ENCODE measurements at places on chromosomes 6 and 20. TPM values are rescaled to one million over a fixed set of nuclear protein-coding genes. Genes with fewer than 3 reads are reported as not detected.

GHRH gene
- total RNA-seq, result 0.63 TPM

TOMM6 gene
- 113 TPM for total RNA-seq

CLPSL1 gene
- not detected for total RNA-seq

SRF gene
- 76.8 TPM for total RNA-seq

PCSK2 gene
- 0.12 TPM for total RNA-seq

HRH3 gene
- not detected for total RNA-seq

HLA-DOB gene
- total RNA-seq, result not detected

ADGB gene
- total RNA-seq, result not detected

GRCh38 chr20:276620-277495 is 13.7 kb downstream of the C20orf96 start:
- H3K27ac ChIP-seq, result no peak overlapping the region
- no peak for DNase-seq
- H3K36me3 ChIP-seq, result peaks cover 23% of the 10 kb centered on the region

GRCh38 chr6:31381666-31382065 is 21.7 kb upstream of the MICA start:
- H3K27ac ChIP-seq, result no peak overlapping the region
- no peaks in the 10 kb centered on the region for H3K4me1 ChIP-seq

GRCh38 chr6:106118835-106119431 is 32.8 kb downstream of the PRDM1 start:
- no peak overlapping the region for H3K4me3 ChIP-seq
- H3K27ac ChIP-seq, result no peak overlapping the region
- no peak for DNase-seq

DNA sequence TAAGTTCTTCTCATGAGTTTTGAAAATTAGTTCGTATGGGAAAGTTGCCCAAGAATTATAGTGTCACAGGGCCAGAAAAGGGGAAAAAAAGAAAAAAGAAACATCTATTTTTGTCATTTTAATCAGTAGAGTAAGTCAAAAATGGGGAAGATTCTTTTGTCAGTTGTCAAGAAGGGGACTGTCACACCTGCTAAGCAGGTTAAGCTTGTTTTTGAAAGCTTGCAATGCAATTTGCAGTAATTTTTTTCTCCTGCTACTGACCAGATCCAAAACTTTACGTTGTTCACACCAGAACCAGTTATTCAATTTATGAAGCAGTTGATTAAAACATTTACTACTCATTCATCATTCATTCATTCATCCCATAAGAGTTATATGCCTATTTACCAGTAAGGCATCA is 171.4 kb downstream of the SOX4 start:
- no peak overlapping the region for H3K27ac ChIP-seq
- no peak overlapping the region for H3K4me3 ChIP-seq
- H3K4me1 ChIP-seq, result peaks cover 12% of the 10 kb centered on the region
- H3K27me3 ChIP-seq, result no peaks in the 10 kb centered on the region
- H3K36me3 ChIP-seq, result no peaks in the 10 kb centered on the region

DNA sequence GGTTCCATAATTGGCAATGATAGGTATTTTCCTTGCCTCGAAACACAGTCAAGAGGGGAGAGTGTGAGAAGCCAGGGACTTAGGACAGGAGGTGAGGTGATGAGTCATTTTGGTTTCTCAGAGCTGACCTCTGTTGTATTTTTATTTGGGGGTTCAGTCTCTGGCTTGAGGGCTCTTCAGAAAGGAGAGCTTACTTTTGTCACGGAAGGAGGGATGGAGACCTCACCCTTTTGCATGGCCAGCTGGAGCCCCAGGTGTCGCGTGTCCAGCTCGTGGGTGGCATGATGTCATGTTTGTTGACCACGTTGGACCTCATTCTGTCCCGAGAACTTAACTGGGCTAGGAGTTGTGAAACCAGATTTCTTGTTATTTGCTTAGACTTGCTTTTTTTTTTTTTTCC is 293.9 kb downstream of the QKI start:
- H3K36me3 ChIP-seq, result no peaks in the 10 kb centered on the region
- H3K4me1 ChIP-seq, result peaks cover 29% of the 10 kb centered on the region
- H3K27ac ChIP-seq, result no peak overlapping the region

GRCh38 chr6:113979937-113980336 is 9.0 kb upstream of the HDAC2 start:
- H3K4me1 ChIP-seq, result no peaks in the 10 kb centered on the region
- DNase-seq, result no peak
- H3K27ac ChIP-seq, result no peak overlapping the region
- no peak overlapping the region for H3K4me3 ChIP-seq

DNA sequence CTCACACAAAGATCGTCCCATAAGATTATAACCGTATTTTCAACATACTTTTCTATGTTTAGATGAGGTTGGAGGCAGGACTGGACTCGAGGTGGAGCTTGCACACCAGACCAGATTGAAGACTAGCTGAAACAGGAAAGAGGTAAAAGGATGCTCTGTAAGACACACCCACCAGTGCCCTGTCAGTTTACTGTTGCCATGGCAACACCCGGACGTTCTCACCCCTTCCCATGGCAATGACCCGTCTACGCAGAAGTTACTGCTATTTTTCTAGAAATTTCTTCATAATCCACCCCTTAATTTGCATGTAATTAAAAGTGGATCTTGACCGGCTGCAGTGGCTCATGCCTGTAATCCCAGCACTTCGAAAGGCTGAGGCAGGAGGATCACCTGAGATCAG is 13.6 kb upstream of the SRSF6 start:
- H3K27me3 ChIP-seq, result no peaks in the 10 kb centered on the region
- H3K4me1 ChIP-seq, result no peaks in the 10 kb centered on the region
- no peak for DNase-seq
- H3K4me3 ChIP-seq, result no peak overlapping the region
- H3K36me3 ChIP-seq, result no peaks in the 10 kb centered on the region

DNA sequence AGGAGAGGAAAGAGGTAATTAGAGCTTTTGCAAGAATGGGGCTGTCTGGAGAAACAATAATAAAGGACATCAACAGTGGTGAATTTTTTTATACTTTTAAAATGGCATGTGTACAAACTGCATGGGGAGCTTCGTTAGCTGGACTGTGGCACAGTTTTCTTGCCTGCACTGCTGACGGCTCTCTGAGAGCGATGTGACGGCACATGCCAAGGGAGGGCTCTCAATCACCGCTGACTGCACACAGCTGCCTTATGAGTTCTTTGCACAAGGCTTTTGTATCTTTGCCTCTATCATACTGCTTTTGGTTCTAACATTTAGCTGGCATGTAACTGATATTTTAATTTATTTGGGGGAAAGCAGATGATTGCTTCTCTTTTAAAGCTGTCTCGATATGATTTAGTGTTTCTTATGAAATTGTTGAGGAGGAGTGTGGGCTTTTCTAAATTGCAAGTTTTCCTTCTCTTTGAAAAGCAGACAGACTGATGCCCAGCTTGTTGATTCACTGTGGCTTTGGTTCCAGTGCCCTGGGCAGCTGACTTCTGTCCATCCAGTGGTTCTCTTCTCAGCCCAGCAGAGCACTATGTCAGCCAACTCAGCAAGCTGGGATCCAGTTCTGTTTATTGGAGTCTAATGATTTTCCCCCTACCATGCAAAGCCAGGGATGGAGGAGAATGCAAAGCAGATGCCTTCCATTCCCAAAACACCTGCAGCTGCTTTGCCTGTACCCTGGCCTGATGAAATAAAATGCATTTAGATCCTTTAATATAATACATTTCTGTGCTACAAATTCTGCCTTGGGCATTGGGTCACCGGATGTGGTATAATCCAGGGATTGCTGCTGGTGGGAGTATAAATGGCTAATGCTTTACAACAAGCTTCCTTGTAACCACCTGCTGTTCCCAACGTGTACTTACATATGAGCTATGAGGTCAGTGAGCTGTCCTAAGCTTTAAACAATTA is 323.9 kb downstream of the ZFAND3 start:
- no peaks in the 10 kb centered on the region for H3K27me3 ChIP-seq
- no peak overlapping the region for H3K4me3 ChIP-seq
- peak overlapping the region; percentile 55 for H3K27ac ChIP-seq
- no peak for DNase-seq

DNA sequence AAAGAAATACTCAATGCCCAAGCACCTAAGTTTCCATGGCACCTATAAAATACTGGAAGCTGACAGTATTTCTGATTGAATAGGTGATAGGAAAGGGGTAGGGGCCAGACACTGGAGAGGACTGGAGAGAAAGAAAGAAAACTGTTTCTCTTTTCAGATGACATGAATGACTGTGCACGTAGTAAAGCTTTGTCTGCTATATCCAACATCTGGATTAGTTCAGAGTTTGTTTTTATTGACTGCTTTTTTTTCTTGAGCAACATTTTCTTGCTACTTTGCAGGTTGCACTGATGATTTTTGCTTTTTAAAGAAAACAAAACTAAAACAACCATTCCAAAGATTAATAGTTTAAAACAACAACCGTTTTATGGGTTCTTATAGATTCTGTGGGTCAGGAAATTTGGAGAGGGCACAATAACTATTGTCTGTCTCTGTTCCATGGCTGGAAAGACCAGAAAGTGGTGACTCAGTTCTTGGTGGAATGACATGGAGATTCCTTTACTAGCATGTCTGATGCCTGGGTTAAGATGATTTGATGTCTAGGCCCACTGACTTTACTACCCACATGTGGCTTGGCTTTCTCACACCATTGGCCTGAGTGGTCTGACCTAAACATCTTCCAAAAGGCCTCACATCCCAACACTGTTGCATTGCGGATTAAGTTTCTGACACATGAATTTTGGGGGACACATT is 12.2 kb upstream of the LRP11 start:
- H3K36me3 ChIP-seq, result no peaks in the 10 kb centered on the region
- no peak for DNase-seq
- peaks cover 27% of the 10 kb centered on the region for H3K27me3 ChIP-seq
- no peak overlapping the region for H3K27ac ChIP-seq
- no peak overlapping the region for H3K4me3 ChIP-seq
- no peaks in the 10 kb centered on the region for H3K4me1 ChIP-seq

DNA sequence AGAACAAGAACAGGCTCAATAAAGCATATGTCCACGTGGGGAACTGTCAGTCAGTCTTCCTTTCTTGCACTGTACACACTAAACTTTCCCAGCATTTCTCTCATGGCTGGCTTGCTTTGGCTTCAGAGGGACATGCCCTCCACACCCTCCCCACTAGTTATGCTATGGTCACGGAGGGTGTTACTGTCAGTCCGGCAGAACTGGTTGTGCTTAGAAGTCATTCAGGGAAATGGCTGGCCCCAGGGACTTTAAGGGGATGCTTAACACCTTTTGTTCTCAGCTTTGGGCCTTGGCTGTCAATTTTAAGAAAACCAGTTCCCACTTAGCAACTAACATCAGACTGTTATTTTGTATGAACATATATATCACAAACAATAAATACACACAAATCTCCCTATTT is 55.1 kb downstream of the ELOVL5 start:
- no peak for DNase-seq
- no peak overlapping the region for H3K4me3 ChIP-seq
- H3K4me1 ChIP-seq, result no peaks in the 10 kb centered on the region
- H3K36me3 ChIP-seq, result peaks cover 10% of the 10 kb centered on the region
- no peak overlapping the region for H3K27ac ChIP-seq
- H3K27me3 ChIP-seq, result no peaks in the 10 kb centered on the region

DNA sequence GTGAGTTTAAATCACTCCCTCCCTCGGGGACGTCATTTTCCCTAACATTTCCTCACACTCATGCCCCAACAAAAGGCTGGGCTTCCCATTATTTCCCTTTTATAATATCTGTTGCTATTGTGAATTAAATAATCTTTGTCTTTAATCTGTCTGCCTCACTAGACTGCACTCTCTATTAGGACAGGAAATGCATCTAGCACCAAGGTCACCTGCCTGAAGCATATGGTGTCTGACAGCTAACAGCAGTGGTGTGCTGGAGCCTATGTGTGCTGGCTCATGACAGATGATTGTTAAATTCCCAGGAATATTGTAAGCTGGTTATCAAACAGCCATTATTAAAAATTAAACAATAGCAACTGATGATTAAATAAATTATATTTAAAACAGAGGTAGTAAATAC is 237.0 kb upstream of the CEP162 start:
- no peak overlapping the region for H3K27ac ChIP-seq
- H3K27me3 ChIP-seq, result no peaks in the 10 kb centered on the region
- H3K36me3 ChIP-seq, result no peaks in the 10 kb centered on the region
- H3K4me1 ChIP-seq, result no peaks in the 10 kb centered on the region

- H3K36me3 ChIP-seq, result no peaks in the 10 kb centered on the region
- no peak for DNase-seq
- no peaks in the 10 kb centered on the region for H3K27me3 ChIP-seq
- H3K4me3 ChIP-seq, result no peak overlapping the region
These were observed 17.7 kb downstream of the METTL24 start for GRCh38 chr6:110340392-110340965.

GRCh38 chr20:33465481-33466302 is 22.1 kb upstream of the SNTA1 start:
- no peaks in the 10 kb centered on the region for H3K36me3 ChIP-seq
- H3K27me3 ChIP-seq, result no peaks in the 10 kb centered on the region
- peaks cover 7% of the 10 kb centered on the region for H3K4me1 ChIP-seq
- H3K27ac ChIP-seq, result no peak overlapping the region

GRCh38 chr6:158066136-158066781 is 84.6 kb downstream of the SYNJ2 start:
- H3K36me3 ChIP-seq, result no peaks in the 10 kb centered on the region
- no peak overlapping the region for H3K4me3 ChIP-seq
- no peaks in the 10 kb centered on the region for H3K27me3 ChIP-seq
- no peak overlapping the region for H3K27ac ChIP-seq
- DNase-seq, result no peak
- no peaks in the 10 kb centered on the region for H3K4me1 ChIP-seq

DNA sequence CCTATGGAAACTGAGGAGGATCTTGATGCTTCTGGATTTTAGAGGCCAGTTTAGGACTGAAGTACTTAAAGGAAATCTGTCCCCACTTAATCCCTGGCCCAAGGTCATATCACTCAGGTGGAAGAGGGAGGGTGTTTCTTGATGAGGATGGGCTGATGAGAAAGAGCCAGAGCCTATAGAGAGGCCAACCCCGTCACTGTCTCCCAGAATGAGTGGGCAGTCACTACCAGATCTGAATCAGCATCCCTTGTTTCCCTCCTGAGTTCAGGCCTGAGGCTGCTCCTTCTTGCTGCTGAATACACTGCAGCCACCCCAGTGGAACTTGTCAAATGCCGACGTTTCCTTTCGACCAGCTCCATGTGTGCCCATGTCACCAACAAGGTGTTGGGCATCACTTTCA is 14.8 kb downstream of the ARMC12 start:
- no peak for DNase-seq
- H3K4me1 ChIP-seq, result no peaks in the 10 kb centered on the region
- no peaks in the 10 kb centered on the region for H3K36me3 ChIP-seq
- H3K4me3 ChIP-seq, result no peak overlapping the region
- H3K27me3 ChIP-seq, result no peaks in the 10 kb centered on the region

DNA sequence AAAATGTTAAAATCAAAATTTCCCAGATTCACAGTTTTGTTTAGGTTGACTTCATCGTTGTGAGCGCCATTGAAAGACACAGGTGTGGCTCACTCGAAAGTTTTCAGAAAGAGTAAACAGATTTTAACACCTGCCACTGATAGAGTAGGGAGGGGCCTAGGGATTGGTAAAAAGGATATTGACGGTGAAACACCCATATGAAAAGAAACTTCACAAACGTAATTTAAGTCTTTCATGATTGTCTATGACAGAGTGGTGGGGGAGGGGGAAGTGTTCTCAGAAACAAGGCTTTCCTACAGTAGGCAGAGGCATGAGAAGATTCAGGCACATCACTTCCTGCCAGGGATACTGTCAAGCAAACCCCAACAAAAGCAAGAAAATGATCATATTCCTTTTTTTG is 101.4 kb downstream of the PERP start:
- H3K36me3 ChIP-seq, result no peaks in the 10 kb centered on the region
- H3K4me1 ChIP-seq, result peaks cover 6% of the 10 kb centered on the region
- no peaks in the 10 kb centered on the region for H3K27me3 ChIP-seq
- no peak for DNase-seq
- no peak overlapping the region for H3K27ac ChIP-seq

Measured in cardiac muscle cell (in vitro differentiated cells and primary cell).